ENCODE measurements at places on chromosomes 11 and 22. TPM values are rescaled to one million over a fixed set of nuclear protein-coding genes. Genes with fewer than 3 reads are reported as not detected.

- H3K4me1 ChIP-seq, result peaks cover 32% of the 10 kb centered on the region
- no peak overlapping the region for H3K4me3 ChIP-seq
- H3K27me3 ChIP-seq, result peaks cover 9% of the 10 kb centered on the region
- DNase-seq, result peak; percentile 65
- no peak overlapping the region for H3K27ac ChIP-seq
- no peaks in the 10 kb centered on the region for H3K36me3 ChIP-seq
Measured at GRCh38 chr11:119420631-119421030, 2.3 kb downstream of the THY1 start.

- H3K4me3 ChIP-seq, result no peak overlapping the region
- H3K36me3 ChIP-seq, result no peaks in the 10 kb centered on the region
- peaks cover 37% of the 10 kb centered on the region for H3K27me3 ChIP-seq
- no peak overlapping the region for H3K27ac ChIP-seq
- H3K4me1 ChIP-seq, result no peaks in the 10 kb centered on the region
- DNase-seq, result no peak
Measured at GRCh38 chr11:14022251-14022650, 59.7 kb downstream of the SPON1 start.

DNA sequence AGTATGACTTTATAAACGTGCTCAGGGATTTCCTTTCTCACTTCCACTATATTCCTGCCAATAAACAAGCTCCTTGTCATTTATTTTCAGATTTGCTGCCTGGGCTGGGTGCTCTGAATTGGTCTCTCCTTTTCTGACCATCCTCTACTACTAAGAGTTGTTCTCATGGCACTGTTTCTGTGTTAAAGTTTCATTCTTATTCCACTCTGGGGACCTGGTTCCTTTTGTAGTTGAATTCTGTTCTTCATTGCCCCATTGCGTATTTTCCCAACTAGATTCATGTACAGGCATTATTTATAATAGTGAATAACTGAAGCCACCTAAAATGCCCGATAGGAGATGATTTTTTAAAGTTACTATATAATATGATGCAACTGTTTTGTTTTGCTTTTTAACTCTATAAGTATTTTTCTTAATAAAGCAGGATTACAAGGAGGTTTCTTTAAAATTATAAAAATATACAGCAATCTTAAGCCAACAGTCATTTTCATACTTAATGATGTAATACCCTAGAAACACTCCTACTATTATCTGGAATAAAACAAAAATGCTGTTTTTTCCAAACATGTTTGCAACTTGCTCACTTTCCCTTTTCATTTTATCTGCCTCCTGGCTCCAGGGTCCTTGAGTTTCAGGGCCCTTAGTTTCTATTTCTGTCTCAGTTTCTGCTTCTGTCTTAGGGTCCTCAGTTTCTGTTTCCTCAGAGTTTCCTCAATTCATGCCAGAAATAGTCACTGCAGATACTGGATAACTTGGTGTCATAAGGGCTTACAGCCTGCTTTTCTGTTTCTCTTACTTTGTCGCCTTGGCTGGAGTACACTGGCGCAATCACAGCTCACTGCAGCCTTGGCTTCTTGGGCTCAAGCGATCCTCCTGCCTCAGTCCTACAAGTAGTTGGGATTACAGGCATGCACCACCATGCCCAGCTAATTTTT is 9.8 kb upstream of the FUT4 start:
- H3K36me3 ChIP-seq, result no peaks in the 10 kb centered on the region
- peak overlapping the region; percentile 11 for H3K27ac ChIP-seq
- H3K27me3 ChIP-seq, result peaks cover 3% of the 10 kb centered on the region
- H3K4me3 ChIP-seq, result no peak overlapping the region
- H3K4me1 ChIP-seq, result peaks cover 21% of the 10 kb centered on the region
- DNase-seq, result no peak

DNA sequence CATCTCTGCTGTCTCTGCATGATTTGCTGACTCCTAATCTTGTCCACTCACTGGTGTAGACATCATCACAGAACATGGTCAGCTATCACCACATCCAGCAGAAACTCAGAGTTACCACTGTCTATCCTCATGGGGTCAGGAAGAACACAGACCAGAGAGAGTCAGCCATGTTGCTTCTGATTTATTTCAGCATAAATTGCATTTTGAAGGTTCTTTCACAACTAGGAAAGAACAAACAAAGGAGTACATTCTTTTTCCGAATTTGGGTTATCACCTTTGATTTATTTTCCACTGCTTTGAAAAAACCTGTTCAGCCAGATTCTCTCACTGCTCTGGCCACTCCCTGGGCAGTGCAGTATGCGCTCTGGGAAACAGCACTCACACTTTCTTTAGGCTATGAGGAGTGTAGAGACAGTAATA is 172.0 kb upstream of the MTMR2 start:
- no peak overlapping the region for H3K27ac ChIP-seq
- H3K4me3 ChIP-seq, result no peak overlapping the region
- peaks cover 49% of the 10 kb centered on the region for H3K4me1 ChIP-seq
- H3K27me3 ChIP-seq, result no peaks in the 10 kb centered on the region
- DNase-seq, result no peak

DNA sequence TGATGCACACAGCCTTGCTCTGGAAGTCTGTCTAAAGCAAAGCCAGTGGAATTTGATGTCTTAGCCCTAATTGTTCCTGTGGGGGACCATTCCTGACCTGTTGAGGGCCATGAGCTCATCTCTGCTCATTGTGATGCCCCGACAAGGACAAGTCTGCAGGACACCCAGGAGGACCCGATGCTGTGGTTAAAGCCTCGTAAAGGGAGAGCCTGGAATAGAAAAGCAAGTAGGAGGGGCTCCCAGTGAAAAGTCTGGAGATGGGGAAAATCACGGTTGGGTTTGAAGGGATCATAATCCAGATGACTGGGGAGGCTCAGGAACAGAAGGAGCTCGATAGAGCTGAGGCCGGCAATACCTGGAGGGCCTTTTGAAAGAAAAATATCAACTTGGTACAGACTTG is 98.5 kb upstream of the RAG2 start:
- no peaks in the 10 kb centered on the region for H3K4me1 ChIP-seq
- DNase-seq, result no peak
- no peaks in the 10 kb centered on the region for H3K36me3 ChIP-seq
- H3K27ac ChIP-seq, result no peak overlapping the region
- H3K27me3 ChIP-seq, result peaks cover 57% of the 10 kb centered on the region

DNA sequence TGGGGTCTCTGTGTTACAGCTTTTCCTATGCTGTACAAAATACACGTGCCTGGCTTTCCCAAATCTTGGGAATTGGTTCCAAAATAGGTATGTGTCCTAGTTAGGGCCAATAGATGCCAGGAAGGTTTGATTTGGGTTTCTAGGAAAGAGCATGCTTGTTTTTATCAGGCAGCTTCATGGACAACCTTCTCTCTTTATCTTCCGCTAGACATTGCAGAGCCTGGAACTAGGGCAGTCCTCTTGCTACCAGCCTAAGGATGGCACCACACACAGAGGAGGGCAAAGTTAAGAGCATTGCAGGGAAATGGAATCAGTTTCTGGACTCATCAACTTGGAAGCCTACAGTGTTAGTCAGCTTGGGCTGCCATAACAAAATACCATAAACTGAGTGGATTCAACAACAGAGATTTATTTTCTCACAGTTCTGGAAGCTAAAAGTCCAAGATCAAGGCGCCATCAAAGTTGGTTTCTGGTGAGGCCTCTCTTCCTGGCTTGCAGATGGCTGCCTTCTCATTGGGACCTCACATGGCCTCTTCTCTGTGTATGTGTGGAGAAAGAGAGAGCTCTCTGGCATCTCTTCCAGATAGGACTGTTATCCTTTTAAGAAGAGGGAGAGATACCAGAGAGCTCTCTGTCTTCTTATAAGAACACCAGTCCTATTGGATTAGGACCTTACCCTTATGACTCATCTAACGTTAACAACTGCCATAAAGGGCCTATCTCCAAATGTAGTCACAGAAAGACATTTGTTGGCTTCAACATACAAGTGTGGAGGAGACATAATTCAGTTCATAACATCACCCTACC is 27.3 kb upstream of the CREB3L1 start:
- no peak overlapping the region for H3K4me3 ChIP-seq
- H3K36me3 ChIP-seq, result no peaks in the 10 kb centered on the region
- DNase-seq, result no peak
- no peak overlapping the region for H3K27ac ChIP-seq
- peaks cover 61% of the 10 kb centered on the region for H3K4me1 ChIP-seq

- no peaks in the 10 kb centered on the region for H3K36me3 ChIP-seq
- no peaks in the 10 kb centered on the region for H3K4me1 ChIP-seq
- peaks cover 4% of the 10 kb centered on the region for H3K27me3 ChIP-seq
- no peak overlapping the region for H3K27ac ChIP-seq
- DNase-seq, result no peak
Measured at GRCh38 chr11:30406978-30407762, 84.3 kb downstream of the ARL14EP start.

DNA sequence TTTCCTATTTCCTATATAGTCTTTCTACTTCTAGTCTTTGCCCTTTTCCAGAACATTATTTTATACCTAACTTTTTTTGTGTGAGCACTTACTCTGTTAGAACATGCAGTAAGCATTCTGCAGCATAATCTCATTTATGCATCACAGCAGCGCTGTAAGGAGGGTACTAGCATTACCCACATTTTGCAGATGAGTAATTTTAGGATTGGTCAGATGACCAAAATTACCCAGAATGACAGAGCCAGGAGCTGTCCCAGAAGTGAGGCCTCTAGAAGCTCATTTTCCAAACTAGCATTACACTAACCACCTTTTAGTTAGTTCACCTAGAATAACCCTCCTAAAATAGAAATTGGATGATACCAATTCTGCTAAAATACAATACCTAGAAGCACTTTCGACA is 47.1 kb upstream of the ARHGAP32 start:
- H3K27me3 ChIP-seq, result no peaks in the 10 kb centered on the region
- H3K4me3 ChIP-seq, result no peak overlapping the region
- no peak overlapping the region for H3K27ac ChIP-seq
- no peaks in the 10 kb centered on the region for H3K4me1 ChIP-seq
- peaks cover 8% of the 10 kb centered on the region for H3K36me3 ChIP-seq

- no peak for DNase-seq
- H3K36me3 ChIP-seq, result peaks cover 26% of the 10 kb centered on the region
- H3K4me3 ChIP-seq, result no peak overlapping the region
Measured at GRCh38 chr22:39527481-39527961, 5.0 kb downstream of the RPS19BP1 start.

GRCh38 chr11:20966489-20966888 is 297.1 kb downstream of the NELL1 start:
- no peak for DNase-seq
- H3K4me1 ChIP-seq, result no peaks in the 10 kb centered on the region
- H3K36me3 ChIP-seq, result no peaks in the 10 kb centered on the region
- no peak overlapping the region for H3K4me3 ChIP-seq

Gene OR51B5
- not detected for total RNA-seq

Gene OR2AG1
- not detected for total RNA-seq

Gene PATE4
- total RNA-seq, result not detected

Gene EFEMP2
- 131 TPM for total RNA-seq

Gene CNIH2
- total RNA-seq, result 5.0 TPM

Gene TESMIN
- 0.55 TPM for total RNA-seq

Gene TRIM49D1
- not detected for total RNA-seq

Gene TMEM135
- 24.7 TPM for total RNA-seq
